Activated CD4-positive, alpha-beta T cell treated with anti-CD3 and anti-CD28 coated beads for 24 hours (primary cell): ENCODE measurements at places on chromosomes 5 and 9.

GRCh38 chr5:14240359-14240758, 97.2 kb downstream of the TRIO start:
- no peak for DNase-seq

- DNase-seq, result no peak
These were observed 549.9 kb upstream of the KLF4 start for GRCh38 chr9:108039493-108039892.

- DNase-seq, result no peak
These were observed 85.9 kb downstream of the ACTBL2 start for GRCh38 chr5:57396701-57397100.

DNA sequence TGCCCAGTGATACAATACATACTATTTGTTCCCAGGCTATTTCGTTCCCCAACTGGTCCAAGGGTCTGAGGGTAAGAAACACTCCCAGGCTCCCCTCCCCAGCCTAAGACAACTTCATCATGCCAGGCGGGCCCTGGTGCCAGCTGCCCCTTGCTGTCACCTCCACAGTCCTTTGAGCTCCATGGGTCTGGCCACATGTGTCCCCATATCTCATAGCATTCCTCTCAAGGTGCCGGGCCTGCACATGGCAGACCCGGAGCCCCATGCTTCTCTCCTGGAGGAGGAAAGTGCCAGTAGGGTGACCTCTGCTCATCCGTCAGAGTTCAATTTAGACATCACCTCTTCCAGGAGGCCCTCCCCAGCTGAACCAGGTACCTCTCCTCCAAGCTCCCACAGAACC, 120.5 kb downstream of the C5orf15 start:
- DNase-seq, result no peak

- DNase-seq, result no peak
These were observed 109.1 kb upstream of the PTGER4 start for GRCh38 chr5:40570408-40571129.

GRCh38 chr5:135238622-135239452, 160.2 kb downstream of the MACROH2A1 start:
- no peak for DNase-seq

- DNase-seq, result no peak
These were observed 301.2 kb upstream of the TYRP1 start for GRCh38 chr9:12391839-12392509.

DNA sequence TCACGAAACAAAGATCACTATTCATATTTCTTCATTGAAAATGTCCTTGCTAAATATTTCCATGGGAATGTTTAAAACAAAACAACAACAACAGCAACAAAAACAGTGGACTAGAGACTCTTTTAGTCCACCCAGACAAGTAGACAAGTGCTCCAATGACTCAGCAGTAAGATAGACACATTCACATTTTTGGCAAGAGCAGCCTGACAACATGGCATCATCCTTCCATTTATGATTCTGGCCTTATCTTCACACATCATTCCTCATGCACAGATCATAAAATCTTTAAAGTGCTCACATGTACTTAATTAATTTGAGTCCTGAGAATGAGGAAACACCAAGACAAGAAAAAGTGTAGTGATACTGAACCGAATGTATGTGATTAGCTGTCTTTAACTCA, 132.6 kb upstream of the PDE4D start:
- DNase-seq, result no peak

DNA sequence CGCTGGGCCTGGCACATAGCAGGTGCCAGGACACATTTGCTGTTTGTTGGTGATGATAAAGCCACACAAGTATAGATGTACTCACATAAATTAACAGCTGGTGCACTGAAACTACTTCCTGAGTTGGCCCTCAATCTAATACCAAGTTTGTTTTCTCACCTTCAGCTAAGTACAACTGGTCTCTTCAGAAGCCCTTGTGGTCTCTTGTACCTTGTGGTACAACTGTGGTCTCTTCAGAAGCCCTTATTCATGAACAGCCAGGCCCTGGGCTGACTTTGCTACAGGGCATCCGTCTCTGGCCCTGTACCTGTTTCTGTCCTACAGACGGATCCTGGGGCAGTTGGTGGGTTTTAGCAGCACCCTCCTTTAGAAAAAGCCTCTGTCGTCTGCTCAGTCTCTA, 81.5 kb downstream of the DAB2IP start:
- DNase-seq, result no peak

DNA sequence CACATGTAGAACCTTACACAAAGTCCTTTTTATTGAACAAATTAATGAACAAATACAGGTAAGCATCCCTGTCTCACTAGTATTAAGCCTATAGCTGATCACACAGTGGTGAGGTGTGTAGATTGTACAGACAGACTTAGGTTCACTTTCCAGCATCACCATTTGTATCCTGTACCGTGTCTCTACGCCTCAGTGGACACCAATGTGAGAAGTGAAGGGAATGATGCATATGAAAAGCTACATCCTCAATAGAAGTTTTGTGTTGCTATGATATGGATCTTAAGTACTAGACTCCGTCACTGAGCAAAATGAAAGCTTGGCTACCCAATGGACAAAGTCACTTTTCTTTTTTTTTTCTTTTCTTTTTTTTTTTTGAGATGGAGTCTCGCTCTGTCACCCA, 46.6 kb downstream of the UGCG start:
- no peak for DNase-seq

DNA sequence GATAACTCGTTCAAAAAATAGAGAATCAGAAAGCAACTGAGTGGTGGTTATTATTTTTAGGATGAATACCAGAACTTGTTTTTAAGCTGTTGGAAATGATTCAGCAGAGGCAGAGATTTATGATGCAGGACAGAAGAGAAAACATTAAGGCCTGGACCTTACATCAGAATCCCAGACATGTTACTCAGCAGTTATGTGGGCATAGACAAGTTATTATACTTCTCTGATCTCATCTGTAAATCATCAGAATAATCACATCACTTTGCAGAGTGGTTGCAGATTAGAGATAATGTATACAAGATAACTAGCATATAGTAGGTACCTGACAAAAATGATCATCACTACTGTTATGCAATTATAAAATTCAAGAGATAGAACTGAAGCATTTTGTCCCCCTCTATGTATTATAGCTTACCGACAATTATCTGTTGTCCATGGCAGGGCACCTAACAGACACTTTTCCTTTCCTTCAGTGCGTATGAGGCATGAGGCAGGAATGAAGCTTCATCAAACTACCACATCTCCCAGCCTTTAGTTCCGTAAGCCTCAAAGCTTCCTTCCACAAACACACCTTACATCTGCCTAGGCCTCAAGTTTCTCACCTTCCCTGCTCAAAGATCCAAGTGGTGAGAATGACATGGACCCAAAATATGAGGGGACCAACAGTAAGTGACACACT, 165.9 kb downstream of the DENND1A start:
- no peak for DNase-seq

GRCh38 chr5:140148508-140148907, 22.8 kb downstream of the IGIP start:
- DNase-seq, result no peak

DNA sequence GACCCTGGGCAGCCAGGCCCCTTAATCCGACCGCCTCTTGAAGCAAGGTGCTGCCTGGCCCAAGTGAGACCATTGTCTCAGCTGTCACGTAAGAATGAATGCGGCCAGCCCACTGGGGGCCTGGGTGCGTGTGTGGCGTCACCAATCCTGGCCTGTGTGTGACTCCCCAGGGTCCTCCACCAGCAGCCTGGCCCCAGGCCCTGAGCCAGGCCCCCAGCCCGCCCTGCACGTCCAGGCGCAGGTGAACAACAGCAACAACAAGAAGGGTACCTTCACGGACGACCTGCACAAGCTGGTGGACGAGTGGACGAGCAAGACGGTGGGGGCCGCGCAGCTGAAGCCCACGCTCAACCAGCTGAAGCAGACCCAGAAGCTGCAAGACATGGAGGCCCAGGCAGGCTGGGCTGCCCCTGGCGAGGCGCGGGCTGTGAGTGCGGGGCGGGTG, 124.2 kb downstream of the WNK2 start:
- no peak for DNase-seq

DNA sequence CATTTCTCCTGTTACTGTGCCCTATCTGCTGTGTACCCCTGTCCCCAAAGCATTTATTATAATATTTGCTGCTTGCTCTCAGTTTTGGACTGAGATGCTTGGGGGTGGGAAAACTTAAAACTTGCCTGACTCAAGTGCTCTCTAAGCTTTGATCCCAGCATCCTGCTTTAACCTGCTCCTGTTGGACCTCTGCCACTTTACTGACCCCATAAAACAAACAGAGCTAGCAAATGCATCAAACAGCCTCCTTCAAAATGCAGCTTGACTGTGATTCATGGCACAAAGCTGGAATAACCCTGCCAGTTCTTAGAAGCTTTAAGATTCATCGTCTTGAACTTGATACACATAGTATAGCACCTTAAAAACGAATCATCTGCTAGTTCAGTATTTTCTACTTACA, 212.5 kb downstream of the DEPDC1B start:
- DNase-seq, result no peak

DNA sequence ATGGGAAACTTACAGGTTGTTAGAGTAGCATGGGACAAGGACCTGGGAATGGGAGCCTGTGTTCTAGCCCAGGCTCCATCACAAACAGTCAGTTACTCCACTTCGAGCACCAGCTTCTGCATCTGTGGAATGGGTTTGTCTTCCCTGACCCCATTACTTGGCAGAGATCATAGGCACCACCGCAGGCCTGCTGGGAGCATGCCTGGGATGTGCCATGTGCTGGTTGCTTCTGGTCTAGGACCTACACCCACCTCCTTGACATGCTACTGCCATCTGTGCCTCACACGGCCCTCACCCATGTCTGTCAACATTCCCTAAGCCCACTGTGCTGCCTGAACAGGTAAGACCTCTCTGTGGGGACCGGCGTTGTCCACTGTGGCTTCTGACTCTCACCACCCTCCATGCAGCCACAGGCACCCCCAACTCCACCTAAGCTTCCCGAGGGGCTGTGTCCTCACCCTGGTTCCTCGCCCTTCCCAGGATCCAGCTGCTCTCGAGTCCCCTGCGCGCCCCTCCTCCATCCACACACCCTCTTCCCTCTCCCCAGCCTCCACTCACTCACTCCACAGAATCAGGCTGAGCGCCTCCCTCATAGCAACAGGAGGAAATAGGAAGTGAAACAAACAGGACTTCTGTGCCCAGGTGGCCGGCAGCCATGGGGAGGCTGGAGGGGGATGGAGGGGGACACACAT, 85.9 kb upstream of the FAM120A start:
- DNase-seq, result no peak

- DNase-seq, result no peak
These were observed 140.5 kb upstream of the TARS1 start for GRCh38 chr5:33300209-33300742.

- no peak for DNase-seq
These were observed 8.0 kb upstream of the PCA3 start for GRCh38 chr9:76756268-76756640.

DNA sequence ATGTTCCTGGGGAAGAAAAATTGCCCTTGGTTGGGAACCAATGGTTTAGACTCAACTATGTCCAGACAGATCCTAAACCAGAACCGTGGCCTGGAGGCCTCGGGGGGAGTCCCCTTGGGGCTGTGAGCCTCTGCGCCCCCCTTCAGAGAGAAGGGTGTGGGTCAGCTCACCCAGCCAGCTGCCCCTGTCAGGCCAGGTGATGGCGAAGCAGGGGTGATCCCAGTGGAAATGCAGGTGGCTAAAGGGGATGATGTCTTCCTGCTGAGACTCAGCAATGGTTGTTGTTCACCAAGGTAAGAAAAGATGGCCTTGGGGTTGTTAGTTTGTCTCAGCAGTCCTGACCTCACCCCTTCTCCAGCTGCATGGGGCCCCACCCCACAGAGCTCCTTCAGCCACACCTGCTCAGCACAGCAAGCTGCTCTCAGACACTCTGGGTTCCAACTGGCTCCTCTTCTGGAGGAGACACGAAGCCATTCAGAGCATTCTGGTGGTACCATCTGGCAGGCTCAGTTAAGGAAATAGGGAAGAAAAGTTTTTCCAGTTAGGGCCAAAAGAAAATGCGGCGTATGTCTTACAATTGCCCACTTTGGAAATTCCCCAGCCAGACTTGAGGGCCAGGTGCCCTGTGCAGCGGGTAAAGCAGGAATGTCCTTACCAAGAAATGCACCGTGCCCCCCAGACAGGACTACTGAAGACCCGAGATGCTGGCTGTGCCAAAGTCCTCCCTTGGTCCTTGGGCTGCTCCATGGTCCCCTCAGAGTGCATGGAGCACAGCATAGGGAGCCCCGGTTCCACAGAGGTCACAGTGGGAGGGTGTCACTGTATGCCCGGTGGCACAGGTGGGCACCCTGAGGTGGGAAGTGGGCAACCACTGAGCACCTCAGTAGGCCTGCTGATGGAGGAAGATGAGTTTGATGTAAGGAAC, 90.2 kb downstream of the NSUN2 start:
- DNase-seq, result no peak

GRCh38 chr5:75620184-75620959, 9.1 kb downstream of the ANKDD1B start:
- DNase-seq, result no peak

DNA sequence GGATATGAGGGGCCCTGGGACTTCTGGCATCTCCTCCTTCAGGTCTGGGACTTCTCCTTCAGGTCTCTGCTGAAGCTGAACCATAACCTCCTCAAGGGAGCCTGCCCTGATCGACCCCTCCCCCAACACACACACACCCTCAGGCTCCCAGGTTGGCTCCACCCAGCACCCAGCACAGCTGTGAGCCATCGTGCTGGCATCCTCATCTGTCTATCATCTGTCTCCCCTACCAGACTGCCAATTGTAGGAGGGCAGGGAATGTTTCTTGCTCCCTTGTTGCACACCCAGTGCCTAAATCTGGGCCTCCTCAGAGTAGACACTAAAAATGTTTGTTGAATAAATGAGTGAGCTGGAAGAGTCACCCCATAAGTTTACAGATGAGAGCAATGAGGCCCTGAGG, 71.4 kb downstream of the LRSAM1 start:
- no peak for DNase-seq
